ENCODE measurements at places on chromosomes 7 and 10.

DNA sequence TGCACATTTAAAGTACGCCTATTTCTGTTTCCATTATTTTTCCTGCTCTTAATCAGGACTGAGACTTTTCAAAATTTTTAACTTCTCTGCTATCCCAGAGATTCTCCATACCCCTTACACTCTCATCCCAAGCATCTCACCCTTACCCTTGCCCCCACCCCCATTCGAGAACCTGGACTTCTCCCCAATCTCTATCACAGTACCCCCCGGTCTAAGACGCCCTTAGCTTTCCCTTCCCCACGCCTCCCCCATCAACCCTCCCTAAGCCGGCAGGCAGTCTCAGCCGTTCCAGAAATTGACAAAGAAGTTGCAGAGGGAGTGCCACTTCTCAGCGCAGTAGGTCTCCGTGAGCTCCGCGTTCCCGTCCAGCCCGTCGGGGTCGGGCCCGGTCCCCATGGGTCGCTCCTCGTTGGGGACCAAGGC lies 1.4 kb downstream of the FGFBP3 start:
- DNase-seq: no peak

DNA sequence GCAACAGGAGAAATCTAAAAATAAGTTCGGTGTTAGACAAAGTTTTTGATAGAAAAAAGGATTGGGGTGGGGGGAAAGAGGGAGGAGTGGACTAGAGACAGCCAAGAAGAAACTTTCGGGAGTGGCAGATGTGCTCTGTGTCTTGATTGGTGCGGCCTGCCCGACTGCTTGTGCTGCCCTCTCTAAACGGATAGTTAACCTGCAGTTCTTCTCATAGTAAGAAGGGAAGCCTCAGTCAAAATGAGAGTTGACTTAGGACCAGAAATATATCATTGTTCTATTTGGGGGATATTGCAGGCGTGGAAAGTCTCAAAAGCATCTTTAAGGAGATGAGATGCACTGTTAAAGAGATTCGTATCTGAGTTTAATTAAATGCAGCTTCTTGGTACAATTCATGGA lies 39.3 kb downstream of the UBE3C start:
- DNase-seq: no peak

- no peak for DNase-seq
These were observed 1.3 kb upstream of the CCDC136 start for GRCh38 chr7:128790315-128791041.

DNA sequence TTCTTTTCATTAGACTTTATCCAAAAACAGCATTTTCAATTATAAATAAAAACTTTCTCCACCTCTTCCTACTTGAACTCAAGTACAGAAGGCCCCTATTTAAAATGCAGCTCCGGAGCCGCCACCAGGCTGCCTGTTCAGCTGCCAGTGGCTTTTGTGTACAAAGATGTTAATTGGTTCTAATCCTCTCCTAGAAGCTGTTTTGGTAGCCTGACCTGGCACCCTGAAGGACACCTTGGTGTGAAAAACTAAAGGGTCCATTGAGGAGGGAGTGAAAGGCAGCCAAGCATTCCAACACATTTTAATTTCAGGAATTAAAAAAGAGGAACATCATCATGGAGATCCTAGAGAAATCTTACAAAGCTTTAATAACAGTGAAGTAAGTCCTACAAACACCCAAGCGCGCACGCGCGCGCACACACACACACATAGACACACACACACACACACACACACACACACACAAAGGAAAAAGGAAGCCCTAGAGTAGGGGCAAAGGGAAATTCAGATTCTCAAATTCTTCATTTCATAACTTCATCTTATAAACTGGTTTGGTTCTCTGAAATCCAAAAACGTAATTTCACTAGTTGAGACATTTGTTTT lies 41.4 kb downstream of the VAX1 start:
- DNase-seq: no peak

DNA sequence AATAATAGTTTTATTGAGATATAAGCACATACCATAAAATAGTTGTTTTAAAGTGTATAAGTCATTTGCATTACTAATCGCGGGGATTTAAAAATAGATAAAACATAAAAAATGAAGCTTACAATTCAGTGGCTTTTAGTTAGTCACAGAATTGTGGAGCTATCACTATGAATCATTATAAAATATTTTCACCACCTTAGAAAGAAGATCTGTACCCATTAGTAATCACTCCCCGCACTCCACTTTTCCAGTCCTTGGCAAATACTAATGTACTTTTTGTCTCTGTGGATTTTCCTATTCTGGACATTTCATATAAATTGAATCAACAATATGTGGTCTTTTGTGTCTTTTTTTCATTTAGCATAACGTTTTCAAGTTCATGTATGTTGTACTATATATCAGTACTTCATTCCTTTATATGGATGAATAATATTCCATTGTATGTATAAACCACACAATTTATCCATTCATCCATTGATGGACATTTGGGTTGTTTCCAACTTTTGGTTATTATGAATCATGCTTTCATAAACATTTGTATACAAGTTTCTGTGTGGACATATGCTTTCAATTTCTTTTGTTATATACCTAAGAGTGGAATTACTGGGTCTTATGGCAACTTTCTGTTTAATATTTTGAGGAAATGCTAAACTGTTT lies 162.5 kb downstream of the MAGI2 start:
- DNase-seq: no peak

DNA sequence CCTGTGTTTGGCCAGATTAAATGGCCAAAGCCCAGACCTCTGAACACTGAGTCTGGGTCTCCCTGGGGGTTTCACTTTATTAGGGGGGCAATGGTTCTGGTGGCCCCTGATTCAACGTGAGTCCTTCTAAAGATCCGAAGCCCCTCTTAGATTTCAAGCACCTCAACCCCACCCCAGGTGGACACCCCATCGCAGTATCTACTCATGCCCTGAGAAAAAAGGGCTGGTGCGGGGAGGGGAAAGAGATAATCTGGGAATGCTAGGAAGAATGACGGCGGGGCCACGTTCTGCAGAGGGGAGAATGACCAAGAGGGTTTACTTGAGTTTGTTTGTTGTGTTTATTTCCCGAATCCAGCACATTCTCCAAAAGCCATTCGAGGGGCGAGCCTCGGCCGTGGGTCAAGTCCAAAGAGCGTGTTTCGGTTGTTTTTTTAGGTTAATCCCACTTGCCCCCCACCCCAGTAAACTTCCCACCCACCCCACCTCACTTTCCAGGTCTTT lies 832 bp downstream of the PDLIM1 start:
- DNase-seq: no peak

GRCh38 chr10:46223064-46223480 lies 63.7 kb upstream of the ANTXRL start:
- DNase-seq: no peak

- no peak for DNase-seq
These were observed 67.8 kb downstream of the ZNF248 start for GRCh38 chr10:37789590-37789989.

DNA sequence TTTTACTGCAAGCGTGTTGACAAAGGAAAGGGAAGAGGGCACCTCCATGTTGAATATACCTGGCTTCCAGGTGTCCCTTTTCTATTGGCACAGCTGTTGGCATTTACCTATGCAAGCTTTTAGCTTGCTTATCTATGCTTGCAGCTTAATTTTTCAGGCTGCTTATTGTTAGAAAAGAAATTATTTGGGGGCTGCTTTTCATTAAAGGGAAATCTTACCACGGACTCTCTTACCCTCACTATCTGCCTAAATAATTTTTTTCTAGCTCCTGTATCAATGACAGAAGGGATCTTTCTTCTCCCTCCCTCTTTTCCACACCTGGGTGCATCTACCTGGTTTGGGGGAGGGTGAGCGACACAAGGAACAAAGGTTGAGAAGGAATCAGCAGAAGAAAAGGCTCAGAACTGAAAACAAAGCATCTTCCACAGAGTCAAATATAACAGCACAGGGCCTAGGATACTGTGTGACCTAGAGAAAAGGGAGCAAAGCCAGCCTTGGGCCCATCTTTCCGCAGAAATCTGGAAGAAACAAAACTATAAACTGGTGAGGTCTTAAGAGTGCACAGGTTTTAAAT lies 15.2 kb upstream of the GJC3 start:
- DNase-seq: no peak

DNA sequence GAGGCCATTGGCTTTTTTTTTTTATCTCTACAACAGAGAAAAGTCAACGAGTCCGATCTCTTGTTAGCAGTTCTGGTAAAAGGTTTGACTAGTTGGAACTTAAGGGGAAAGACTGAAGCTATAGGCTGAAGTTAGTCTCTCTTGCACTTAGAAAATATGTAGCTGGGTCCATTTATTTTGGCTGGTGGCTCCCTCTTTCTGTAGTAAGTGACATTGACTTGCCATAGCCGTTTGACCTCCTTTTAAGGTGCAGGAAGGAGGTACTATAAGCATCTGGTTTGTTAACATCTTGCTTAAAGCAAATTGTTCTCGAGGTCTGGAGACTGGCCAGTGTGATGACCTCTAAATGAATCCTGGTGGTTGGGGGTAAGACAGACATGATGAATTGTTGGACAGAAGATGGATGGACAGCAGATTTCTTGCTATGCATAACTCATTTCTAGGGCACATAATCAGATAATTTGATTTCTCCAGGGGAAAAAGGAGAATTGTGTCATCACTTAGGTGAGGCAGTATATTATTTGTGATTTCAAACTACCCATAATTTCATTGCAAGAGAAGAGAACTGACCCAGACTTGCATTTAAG lies 356.3 kb upstream of the GALNT17 start:
- DNase-seq: no peak

DNA sequence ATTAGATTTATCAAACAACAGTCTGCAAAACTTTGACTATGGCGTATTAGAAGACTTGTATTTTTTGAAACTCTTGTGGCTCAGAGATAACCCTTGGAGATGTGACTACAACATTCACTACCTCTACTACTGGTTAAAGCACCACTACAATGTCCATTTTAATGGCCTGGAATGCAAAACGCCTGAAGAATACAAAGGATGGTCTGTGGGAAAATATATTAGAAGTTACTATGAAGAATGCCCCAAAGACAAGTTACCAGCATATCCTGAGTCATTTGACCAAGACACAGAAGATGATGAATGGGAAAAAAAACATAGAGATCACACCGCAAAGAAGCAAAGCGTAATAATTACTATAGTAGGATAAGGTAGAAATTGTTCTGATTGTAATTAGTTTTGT lies 31.4 kb downstream of the LRRC17 start:
- no peak for DNase-seq

GRCh38 chr10:103696411-103697145 lies 158.8 kb downstream of the SH3PXD2A start:
- DNase-seq: no peak

GRCh38 chr10:7311218-7311849 lies 99.5 kb downstream of the SFMBT2 start:
- DNase-seq: no peak

DNA sequence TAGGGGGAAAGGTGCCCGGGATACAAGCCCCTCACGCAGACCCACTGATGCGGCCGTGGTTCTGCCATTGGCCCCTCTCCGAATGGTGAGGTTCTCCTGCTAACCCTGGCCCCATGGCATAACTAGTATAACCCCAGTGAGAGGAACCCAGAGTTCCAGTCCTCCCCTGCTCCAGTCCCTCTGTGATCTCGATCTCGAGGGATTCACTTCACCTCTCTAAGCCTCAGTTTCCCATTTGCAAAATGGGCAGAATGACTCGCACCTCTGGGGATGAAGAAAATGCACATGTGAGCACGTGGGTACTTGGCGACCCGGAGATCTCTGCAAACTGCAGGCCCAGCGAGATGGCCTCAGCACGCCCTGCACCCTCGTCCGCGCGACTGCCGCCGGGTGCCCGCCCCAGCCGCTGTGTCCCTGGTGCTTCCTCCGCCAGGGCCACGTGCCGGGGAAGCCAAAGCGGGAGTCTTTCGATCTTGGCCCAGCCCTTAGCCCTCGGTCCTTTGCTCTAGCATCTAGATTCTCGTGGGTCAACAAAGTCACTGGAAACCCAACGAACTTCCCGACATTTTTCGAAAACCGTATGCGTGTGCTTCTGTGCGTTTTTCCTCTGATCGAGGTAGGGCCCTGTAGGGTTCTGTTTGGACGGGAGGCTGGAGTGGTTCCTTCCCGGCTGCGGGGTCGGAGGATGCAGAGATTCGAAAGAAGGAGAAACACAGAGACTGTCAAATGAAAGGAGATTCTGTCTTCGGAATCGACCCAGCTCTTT lies 169.8 kb downstream of the UBE2H start:
- no peak for DNase-seq

DNA sequence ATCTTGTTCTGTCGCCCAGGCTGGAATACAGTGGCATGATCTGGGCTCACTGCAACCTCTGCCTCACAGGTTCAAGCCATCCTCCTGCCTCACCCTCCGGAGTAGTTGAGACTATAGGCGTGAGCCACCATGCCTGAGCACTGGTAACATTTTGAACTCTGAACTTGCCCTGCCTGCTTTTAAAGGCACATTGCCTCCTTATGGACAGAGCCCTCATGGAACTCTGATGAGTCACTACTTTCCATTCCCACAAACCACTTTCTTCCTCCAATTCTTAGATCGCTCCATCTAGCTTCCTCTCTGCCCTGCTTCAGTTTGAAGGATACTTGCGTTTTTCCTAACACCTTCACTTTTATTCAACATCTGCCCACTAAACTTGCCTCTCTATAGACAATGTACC lies 38.1 kb downstream of the PRPS1L1 start:
- DNase-seq: no peak

DNA sequence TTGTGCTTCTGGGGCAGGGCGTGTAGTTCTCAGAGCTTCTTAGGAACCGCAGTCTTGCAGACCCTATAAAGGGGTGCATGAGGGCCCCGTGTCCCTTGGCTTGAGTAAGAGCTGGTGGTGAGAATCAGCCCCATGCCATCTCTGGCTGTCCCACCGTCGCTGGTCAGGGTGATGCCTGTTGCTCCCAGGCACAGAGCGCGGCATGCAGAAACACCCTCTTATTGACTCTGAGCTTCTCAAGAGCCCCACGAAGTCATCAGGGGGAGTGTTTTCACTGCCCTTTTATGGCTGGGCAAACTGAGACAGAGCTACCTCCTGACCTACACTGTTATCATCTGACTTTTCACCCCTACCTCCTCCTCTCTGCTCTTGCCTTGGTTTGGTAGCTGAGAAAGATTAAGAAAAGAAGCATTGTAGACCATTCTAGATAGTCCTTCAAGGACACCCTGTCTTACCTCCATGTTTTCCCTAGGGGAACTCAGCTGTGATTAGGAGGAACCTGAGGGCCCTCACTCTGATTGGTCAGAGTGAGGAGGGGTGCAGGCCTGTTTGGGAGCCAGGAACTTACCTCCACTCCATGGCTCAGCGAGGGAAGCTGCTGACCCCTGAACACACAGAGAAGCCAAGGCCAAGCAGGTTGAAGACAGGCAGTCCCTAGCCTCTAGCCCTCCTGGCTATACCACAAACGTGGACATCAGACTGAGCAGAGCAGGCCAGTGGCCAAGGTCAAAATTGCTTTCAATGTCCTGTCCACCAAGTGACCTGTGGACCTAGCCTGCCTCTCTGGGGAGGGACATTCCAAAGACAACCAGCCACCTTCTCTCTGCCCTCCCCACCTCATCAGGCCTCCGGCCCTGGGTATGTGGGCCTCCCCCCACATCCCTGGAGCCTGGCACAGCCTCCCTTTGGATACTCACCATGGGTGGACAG lies 17.6 kb downstream of the UNC5B start:
- no peak for DNase-seq

All from cortex of kidney (tissue), 1 donor.